ENCODE measurements at places on chromosomes 7 and 10.
A peak's percentile ranks its signal among the peaks of the same experiment; 100 is the strongest.

- no peak for DNase-seq
Measured at GRCh38 chr10:99850767-99851340, 68.4 kb downstream of the ABCC2 start.

DNA sequence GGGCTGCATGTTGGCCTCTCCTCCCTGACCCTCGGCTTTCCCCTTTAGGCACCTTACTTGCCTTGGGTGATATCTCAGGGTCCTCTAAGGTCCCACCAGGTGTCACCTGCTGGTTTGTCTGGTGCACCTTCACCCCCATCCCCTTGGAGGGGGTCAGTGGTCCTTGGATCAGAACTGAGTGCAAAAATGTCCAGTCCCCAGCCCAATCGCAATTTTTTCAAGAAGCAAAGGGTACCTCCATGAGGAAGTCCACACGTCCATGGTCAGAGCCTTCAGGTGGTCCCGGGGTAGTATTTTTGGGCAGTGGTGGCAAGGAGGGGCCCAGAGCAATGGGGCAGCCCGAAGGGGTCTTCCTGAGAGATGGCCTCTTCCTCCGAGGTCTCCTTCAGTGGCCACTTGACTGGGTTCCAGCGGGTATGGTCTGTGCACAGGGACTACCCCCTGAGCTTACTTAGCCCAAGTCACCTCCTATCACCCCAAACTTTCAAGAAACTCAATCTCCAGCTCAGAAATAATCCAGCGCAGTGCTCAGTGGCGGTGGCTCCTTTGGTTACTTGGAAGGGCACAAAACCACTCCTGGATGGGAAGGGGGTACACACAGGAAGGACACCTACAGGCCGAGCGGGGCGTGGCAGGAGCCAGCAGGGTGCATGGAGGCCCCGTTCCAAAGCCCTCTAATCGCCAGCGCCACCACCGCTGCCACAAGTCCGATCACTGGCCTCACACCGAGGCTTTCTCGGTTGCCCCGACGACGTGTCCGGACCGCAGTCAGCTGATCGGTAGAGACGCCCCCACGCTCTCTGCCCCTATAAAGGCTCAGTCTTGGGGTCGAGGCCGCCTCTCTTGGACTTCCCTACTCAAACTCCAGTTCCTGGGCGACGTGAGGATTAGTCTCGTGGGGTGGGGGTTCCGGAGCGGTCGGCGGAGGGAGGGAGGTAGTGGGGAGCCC, 4.5 kb downstream of the SAP25 start:
- DNase-seq: no peak

DNA sequence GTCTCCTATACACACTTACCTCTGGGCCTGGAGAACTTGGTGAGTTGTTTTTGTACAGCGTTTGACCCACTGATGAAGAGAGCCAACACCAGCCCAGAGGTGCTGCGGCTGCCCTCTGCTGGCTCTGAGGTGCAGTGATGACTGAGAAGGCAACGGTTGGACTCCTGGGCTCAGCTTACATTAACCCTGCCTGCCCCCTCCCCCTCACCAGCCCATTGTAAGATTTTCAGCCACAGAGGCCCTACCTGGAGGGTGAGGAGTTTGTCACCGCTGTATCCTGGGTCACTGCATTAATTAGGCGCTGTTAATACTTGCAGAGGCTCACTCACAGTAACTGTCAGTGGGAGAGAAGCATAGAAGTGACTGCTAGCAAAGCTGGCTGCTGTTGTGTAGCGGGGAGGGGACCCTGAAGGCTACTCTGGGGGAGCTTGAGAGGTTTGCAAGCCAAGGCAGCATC, 19.0 kb upstream of the ANKRD2 start:
- no peak for DNase-seq

DNA sequence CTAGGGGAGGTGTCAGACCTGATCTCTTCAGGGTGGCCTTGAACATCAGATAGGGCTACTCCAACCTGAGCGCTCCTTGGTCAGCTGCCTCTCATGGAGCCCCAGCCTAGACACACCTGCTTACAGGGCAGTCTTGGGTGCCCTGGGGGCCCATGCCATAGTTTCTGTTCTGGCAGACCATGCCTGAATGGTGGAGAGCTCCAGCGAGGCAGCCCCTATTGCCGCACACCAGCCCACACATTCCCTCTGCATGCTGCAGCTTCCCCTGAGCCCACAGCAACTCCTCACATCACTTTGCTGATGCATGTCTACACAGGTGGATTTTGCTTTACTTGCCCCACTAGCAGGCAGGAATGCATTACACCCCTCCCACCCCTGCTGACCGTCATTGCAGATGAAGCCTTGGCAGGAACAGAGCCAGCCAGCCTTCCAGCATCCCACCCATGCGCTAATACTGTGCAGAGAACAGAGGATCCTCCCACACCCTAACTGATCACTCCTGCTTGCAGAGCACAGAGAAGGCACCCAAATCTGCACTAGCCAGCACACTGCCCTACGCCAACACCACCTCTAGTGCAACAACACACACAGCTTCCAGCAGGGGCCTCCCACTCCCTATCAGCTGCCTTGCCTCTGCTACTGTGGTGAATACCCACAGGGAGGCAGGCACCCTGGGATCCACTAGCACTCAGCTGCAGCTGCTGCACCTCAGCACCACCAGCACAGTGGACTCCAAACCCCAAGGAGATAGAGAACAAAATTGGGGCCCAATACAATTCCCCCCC, 43.0 kb upstream of the GRM3 start:
- DNase-seq: no peak

GRCh38 chr10:125844751-125845221, 21.4 kb downstream of the BCCIP start:
- DNase-seq: no peak

GRCh38 chr10:69872323-69872722, 70.6 kb downstream of the COL13A1 start:
- no peak for DNase-seq

DNA sequence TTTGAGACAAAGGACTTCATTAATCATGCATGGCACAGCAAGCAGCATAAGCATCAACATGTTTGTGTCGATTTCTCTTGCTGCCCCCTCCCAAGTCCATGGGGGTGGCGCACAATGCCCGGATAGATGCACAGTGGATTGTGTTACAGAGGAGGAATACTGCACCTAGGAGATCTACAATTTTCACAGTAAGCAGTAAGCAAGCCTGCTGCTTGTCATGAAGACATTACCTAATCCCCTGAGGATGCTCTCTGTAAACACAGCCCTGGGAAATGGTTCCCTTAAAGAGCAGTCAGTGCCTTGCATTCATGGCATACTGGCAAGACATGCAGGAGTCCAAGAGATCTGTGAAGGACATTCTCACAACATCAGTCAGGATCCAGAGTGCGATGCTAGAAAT, 137.7 kb downstream of the ETV1 start:
- DNase-seq: no peak

- no peak for DNase-seq
Measured at GRCh38 chr10:102400076-102400475, 4.6 kb downstream of the NFKB2 start.

- DNase-seq: no peak
Measured at GRCh38 chr10:130021383-130021950, 57.4 kb upstream of the EBF3 start.

DNA sequence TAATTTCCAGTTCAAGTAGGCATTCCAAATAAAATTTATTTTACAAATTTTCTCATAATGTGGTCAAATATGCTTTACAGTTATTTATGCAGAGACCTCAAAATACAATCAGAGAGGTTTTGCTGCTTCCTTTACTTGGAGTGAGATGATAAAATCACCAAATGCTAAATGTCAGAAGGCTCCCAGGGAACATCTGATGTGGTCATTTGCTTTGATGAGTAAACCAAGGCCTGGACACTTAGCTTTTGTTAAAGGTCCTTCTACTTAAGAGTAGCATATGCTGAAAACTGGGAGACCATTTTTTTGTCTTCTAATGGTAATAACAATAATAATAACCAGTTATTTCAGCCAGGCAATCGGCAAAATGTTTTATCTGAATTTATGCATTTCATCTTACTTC, 60.6 kb upstream of the AKR1E2 start:
- DNase-seq: no peak

GRCh38 chr10:98921316-98921715, 314.3 kb downstream of the HPSE2 start:
- no peak for DNase-seq

DNA sequence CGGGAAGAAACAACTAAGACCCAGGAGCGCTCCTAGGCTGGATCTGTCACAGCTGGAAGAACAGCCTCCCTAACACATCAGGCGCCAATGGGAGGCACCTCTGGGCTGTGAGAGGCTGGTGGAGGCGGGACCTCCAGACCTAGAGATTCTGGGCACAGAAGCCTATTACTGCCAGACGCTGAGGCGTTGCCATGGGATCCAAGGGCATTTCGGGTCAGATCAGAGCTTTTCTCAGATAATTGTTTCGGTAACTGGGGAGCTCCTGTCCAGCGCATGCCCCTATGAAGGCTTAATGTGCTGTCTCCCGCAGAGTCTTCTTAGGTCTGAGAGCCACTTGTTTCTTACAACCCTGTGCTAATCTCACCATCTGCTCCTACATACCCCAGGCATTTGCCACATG, 339.2 kb downstream of the ZNF716 start:
- DNase-seq: no peak

GRCh38 chr7:127578711-127579275, 6.6 kb downstream of the GCC1 start:
- DNase-seq: no peak

- no peak for DNase-seq
Measured at GRCh38 chr10:30422151-30422695, 11.8 kb upstream of the MAP3K8 start.

GRCh38 chr7:50292165-50292757, 12.3 kb upstream of the IKZF1 start:
- no peak for DNase-seq

DNA sequence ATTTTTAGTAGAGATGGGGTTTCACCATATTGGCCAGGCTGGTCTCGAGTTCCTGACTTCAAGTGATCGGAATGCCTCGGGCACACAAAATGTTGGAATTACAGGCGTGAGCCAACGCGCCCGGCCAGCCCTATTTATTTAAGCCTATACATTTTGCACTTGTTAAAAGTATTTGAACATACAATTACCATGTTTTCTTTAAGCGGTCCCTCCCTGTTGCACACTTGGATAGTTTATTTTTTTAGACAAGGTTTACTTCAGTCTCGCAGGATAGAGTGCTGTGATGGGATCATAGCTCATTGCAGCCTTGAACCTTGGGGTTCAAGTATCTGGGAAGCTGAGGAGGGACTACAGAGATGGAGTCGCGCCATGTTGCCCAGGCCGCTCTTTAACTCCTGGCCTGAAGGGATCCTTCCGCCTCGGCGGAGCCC, 35.7 kb upstream of the SRRM3 start:
- DNase-seq: no peak

GRCh38 chr7:156929789-156930539, 19.5 kb upstream of the NOM1 start:
- no peak for DNase-seq

DNA sequence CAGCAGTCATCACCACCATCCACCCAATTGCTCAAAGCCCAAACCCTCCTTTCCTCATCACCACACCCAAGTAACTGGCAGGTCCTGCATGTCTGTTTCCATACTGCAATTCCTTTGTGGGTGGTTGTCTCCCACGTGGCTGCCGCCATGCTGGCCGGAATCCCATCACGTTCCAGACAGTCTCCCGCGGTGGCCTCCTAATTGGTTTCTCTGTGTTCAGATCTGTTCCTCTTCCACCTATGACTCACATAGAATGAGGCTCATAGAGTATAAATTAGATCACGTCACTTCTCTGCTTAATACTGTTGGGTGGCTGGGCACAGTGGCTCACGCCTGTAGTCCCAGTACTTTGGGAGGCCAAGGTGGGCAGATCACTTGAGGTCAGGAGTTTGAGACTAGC, 813.0 kb downstream of the TYW1 start:
- DNase-seq: no peak

- peak; percentile 50 for DNase-seq
Measured at GRCh38 chr10:124741281-124741921, 2.8 kb downstream of the FAM53B start.

DNA sequence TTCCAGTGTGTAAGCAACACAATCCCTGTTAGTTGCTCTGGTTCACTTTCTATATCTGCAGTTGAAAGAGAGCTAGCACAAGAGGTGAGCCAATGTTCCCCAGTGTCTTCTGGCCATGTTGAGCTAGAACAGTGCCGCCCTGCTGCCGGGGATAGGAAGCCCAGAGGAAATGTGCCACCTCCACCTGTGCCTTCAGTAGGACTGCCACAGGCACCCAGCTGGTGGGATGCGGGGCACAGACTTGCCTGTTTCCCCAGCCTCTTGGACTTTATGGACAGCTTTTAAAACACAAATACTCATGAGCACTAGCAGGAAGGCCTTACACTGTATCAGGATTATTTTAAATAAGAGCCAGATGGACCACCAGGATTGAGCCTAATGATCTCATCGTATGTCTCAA, 234.5 kb upstream of the COBL start:
- no peak for DNase-seq

DNA sequence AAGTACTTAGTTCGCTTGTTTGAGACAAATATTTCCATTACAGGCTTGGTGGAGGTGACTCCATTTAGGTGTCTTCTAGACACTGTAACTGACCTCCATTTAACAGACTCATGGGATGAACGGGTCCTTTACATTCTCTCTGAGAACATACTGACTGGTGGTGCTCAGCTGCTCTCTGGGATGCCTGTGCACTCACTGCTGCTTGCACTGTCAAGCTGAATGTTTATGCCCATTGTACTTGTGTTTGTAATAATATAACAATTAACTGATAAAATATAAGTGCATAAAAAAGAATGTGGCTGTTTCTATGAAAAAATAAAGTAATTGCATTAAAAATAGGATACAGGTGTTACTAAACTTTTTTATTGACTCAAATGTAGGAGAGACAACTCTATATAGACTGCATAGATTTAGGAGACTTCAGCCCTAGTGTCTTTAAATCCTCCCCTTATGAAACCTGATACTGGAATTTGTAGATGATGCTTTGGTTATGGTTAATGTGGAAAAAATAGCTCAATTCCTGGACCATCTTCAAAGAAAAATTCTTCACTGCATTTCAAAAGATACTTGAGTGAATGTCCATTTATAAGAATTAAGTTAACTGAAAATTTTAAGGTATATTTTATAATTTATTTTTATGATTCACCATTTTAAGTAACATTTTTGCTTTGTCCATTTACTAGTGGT, 85.4 kb downstream of the CDK14 start:
- no peak for DNase-seq

GRCh38 chr10:119189811-119190282, 11.2 kb upstream of the PRDX3 start:
- DNase-seq: no peak

- DNase-seq: peak; percentile 31
Measured at GRCh38 chr10:42640610-42641229, 2.4 kb upstream of the ZNF33B start.

DNA sequence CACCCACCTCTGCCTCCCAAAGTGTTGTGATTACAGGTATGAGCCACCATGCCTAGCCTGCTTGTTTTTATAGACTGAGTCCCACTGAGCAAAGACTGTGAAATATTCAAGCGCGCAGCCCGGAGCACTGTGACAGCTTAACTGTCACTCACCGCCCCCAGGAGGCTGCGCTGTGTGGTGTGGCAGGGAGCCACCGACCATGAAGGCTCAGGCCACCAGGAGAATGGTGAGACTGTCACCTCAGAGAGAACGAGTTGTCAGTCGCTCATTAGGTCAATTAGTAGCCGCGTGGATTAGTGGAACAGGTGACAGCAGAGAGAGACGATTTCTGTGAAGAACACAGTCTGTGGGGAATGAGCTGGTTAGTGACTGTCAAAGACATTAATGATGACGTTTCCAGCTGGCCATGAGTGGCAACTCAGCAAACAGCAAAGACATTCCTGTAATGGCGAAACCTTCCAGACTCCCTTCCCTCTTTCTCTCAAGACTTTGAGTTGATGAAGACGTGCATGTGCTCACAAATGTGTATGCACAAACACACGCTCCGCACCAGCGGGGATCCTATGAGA, 64.5 kb downstream of the CYCS start:
- no peak for DNase-seq
